ENCODE measurements at places on chromosomes 2 and 18.

GRCh38 chr2:234378440-234378839 lies 118.4 kb downstream of the ARL4C start:
- no peak for DNase-seq

DNA sequence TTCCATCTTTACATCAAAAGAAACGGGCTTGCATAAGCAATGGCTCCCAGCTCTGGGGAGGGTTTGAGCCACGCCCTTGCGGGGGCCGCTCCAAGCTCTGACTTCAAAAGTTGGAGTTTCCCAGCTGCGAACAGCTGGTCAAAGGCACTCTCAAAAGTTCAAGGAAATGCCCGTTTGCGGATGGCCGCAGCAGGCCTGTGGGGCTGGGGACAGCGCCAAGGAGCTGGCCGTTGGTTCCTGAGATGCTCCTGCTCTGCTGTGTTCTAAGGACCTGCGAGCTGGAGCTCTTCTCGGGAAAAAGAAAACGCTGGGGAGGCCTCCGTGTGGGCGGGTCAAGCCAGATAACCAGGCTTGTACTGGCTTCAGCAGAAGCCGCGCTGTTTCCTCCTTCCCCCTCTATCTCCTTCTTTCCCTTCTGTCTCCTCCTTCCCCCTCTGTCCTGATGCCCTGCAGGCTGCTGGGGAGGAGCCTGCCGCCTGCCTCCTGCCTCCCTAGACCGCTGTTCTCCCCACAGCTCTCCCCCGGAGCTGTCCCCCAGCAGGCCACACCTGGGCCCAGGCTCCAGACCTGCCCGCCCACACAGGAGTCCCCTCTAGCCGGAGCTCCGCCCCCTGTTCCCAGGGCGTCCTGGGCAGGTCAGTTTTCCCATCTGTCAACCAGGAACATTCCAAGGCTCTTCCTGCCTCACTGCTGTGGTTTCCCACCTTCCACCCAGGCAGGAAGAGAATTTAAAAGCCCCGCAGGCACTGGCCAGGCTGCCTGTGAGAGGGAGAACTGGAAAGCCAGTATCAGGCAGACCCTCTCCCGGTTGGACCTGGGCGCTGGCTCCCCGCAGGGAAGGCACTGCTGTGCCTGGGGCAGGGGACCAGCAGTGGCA lies 14.1 kb downstream of the KLF11 start:
- DNase-seq = no peak

GRCh38 chr2:128769457-128770142 lies 450.9 kb upstream of the HS6ST1 start:
- peak; percentile 53 for DNase-seq

GRCh38 chr2:56266761-56267414 lies 83.1 kb downstream of the CCDC85A start:
- DNase-seq = no peak

DNA sequence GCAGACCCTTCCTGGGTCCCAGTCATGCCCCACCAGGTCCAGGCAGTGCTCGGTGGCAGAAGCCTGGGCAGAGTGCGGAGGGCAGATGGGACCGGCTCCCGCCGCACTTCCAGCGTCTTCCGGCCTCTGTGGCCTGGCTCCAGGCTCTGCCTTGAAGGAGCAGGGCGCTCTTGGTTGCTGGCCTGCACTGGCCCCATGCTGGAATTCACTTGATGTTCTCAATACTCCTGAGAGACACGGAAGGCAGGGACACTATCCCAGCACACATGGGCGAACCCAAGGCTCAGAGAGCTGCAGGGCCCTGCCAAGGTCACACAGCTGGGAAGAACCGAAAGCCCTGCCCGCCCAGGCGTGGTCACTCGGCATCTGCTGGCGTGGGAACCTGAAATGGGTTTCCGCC lies 87.6 kb upstream of the ODC1 start:
- peak; percentile 63 for DNase-seq

GRCh38 chr2:99890568-99891427 lies 251.6 kb downstream of the AFF3 start:
- DNase-seq = no peak

GRCh38 chr2:42758751-42759150 lies 5.2 kb downstream of the OXER1 start:
- DNase-seq = no peak

DNA sequence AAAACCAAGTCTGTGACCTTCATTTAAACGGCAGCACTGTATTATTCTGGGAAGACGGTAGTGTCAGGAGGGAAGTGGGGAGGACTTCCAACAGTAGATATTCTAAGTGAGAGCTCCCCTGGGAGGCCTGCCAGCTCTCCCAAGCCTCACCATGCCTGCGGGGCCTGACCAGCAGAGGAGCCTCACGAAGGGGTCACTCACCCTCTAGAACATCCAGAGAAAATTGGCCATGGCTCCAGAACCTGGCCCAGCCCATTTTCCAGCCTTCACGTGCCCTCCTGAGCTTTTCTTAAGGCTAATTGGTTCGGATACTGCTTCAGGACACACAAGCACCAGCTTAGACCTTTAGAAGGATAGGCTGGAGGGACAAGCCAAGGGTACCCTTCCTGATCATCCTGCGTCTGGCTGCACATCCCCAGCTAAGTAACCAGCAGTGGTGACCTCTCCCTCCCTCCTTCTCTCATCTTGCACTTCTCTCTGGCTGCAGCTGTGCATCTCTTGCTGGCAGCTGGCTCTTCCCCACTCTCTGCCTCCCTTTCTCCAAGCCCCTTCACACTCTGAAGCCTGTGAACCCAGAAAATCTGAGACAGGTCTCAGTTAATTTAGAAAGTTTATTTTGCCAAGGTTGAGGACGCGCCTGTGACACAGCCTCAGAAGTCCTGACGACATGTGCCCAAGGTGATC lies 120.1 kb upstream of the PKDCC start:
- peak; percentile 69 for DNase-seq

DNA sequence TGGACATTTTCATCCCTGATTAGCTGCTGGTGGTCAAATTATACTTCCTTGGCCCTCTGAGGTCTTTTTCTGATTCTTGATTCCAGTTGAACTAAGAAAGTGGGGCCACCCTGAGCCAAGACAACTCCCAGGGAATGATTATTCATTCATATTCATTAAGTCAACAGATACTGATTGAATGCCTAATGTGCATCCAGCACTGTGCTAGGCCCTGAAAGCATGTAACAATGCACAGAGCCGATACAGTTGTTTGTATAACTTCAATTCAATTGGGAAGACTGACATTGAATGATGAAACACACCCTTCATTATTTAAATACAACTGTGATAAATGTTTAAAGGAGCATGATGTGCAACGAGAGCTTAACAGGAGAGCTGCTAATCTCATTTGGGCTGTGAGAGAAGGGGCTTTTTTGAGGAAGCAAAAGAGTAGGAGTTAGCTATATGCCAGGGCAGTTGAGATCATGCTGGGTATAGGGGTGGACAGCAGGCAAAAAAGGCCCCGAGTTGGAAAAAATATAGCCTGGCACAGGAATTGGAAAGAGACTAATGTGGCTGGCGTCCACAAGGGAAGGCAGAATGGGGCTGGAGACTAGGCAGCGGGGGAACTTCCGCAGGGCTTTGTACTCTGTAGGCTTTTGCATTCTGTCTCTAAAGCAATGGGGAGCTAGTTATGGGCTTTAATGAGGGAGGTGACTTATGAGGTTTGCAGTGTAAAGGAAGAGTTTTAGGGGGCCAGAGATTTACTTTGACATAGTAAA lies 57.2 kb upstream of the ACVR1 start:
- DNase-seq = no peak

GRCh38 chr2:25251071-25251421 lies 82.7 kb upstream of the POMC start:
- DNase-seq = no peak

GRCh38 chr2:179237209-179237946 lies 27.3 kb downstream of the SESTD1 start:
- DNase-seq = no peak

- DNase-seq = no peak
Measured at GRCh38 chr2:99900556-99900955, 241.8 kb downstream of the AFF3 start.

GRCh38 chr2:101428422-101429176 lies 41.3 kb upstream of the CREG2 start:
- DNase-seq = peak; percentile 35

DNA sequence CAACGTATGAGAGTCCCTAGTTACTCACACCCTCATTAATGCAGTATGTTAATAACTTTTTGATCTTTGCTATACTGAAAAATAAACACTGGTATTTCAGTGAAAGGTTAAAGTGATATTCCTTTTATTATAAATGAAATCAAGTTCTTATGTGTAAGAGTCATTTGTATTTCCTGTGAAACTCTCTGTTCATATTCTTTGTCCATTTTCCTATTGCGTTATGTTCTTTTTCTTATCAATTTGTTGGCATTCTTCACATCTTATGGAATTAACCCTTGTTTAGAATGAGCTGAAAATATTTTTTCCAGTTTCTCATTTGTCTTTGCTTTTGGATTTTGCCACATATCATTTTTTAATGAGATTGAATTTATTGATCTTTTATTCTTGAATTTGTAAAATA lies 44.8 kb downstream of the NDUFAF7 start:
- no peak for DNase-seq

GRCh38 chr2:200689115-200689514 lies 103.3 kb downstream of the AOX1 start:
- no peak for DNase-seq

DNA sequence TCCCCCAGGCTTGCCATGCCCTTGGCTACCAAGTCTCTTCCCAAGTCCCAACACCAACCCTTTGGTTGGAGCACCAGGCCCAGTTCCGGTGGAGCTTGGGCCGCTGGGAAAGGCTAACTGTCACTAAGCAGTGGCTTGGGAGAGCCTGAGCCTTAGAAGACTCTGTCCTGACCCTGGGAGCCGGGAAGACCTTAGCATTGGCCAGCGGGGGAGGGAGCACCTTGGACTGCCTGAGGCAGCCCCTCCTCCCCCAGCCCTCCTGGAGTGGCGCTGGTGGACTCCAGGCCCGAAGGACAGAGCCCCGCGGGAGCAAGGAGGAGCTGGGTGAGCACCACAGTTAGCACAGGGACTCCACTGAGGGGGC lies 62.5 kb upstream of the POMC start:
- no peak for DNase-seq

DNA sequence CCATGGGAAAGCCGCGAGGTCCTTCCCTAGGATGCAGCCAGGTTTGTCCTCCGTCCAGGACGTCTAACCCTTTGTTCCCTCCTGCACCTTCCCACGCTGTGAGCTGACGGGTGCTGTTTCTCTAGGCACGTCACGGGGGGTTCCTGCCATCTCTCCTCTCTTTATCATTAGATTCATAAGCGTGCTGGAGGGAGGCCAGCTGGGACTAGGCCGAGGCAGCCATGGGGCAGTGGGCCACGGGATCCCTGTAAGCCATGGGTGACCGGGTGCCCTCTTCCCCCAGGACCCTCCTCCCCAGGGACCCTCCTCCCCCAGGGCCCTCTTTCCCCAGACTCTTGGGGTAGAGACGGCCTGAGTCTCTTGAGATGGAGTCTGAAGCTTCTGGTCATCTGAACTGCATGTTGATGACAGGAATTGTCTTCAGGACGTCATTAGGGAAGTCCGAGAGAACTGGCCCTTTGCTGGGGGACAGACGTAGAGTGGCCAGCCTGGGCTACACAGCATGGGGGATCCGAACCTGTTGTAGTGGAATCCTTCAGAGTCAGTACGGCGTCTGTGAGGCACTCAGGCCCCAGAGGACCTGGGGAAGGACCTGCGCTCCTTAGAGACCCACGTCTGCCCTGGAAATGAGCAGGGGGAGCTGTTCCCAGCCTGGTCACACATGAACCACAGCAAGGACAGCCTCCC lies 108.1 kb downstream of the TPO start:
- no peak for DNase-seq

- DNase-seq = no peak
Measured at GRCh38 chr2:145064511-145064910, 544.6 kb upstream of the ZEB2 start.

GRCh38 chr2:221169724-221170123 lies 402.4 kb downstream of the EPHA4 start:
- no peak for DNase-seq

DNA sequence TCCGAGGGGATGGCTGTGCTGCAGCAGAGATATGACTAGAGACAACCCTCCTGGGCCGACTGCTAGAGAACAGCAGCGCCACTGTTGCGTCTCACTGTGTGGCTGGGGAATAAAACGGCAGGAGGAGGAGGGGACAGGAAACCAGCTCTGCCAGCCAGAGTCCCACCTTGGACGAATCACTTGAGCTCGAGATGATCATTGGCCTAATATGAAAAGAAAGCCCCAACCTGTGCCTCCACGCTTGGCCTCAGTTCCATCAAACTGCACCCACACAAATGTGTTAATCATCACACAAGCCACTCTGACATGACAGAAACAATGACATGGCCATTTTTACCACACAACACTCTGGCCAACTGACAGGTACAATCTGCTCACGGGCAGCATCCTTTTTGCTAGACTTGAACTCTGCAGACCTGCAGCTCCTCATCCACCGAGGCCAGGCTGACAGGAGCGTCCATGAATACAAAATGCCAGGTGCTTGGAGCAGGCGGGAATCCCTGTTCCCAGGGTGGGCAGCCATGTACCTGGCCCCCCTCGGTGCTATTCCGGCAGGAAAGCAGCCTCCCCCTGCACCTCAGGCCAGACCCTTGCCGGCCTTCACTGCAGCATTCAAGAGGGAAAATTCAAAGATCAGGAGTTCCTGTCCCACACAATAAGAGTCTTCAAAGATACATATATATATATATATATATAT lies 52.3 kb downstream of the PARD6G start:
- no peak for DNase-seq

GRCh38 chr18:43587538-43588153 lies 310.4 kb upstream of the SYT4 start:
- DNase-seq = no peak

GRCh38 chr18:59114160-59114559 lies 25.5 kb upstream of the SEC11C start:
- DNase-seq = no peak

DNA sequence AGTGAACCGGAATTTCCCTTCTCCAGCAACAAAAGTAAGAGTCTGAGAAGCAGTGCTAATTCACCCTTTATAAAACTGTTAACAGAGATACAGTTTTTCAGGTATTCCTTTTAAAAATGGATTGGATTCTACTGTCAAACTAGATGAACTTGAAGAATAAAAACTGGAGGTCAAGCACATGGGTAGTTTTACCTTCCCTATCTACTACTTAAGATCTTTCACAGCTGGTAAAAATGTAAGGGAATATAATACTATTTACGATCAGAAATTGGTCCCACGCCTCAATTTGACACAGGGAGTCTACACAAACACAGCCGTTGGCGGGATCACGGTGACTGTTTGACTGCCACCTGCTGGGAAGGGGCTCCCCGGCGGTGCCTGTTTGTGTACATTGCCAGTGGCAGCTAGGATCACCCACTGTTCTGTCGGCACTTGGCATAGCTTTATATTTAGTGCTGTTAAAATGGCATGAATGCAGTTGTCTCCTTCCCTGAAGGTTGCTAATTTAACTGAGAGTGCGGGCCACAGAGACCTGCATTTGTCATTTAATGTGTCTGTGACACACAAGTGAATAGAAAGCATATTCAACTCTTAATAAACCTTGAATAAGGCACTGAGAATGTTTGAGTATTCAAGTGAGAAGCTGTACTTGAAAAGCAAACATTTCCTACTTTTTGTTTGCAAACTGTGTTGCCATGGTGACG lies 59.5 kb downstream of the ABCG8 start:
- DNase-seq = no peak

Measured in coronary artery (tissue), 2 donors.